Erythroblast (primary cell): ENCODE measurements at places on chromosomes 13 and 19.

DNA sequence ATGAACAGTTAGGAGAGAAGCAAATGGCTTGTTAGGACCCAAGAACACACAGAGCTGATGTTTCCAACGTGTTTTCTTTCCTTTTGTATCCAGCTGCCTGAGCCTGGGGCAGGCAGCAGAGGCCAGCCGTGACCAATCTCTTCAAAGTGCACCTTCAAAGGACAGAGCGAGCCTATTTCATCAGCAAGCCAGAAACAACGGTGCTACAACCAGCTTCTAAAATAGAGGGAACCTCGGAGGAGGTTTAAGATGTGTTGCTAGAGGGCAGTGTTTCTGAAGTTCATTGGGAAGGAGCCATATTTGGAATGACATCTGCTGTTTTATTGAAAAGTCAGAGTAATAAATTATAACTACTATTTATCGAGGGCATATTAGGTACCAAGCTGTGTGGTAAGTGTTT is 56.2 kb upstream of the RFC3 start:
- DNase-seq = no peak

DNA sequence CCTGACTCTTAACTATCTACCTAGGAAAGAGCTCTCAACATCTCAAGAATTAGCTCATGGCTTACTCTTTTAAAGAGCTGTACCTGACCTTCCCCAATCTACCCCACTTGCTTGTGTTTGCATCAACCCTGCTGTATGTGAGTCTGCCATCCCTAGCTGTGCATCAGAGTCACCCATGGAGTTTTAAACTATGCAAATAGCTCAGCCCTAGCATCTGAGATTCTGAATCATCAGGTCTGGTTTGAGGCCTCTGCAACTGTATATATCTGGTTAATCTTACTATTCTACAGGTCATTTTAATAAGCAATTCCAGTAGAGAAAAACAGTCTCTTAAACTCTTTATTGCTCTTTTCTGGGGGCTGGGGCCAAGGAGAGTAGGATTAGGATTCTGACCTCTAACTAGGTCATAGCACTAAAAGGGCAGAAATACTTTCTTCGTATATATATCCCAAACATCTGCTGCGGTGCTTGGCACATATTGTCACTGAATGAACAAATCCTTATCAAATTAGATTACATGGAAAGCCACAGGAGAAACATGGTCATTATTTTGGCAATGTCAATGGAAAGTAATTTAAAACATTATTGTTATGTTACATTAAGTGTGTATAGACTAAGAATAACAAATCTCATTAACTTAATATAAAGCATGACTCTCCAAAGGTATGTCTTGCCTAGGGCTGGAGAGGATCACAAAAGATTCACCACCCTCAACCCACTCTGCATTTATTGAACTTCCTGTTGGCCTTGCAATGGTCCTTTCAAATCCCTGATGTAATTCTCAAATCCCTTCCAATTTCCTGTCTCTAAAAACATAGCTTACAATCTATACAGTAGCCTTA is 232.2 kb downstream of the DACH1 start:
- DNase-seq = no peak

- no peak for DNase-seq
Observed at GRCh38 chr19:35206379-35206778, 22.2 kb downstream of the FAM187B start.

DNA sequence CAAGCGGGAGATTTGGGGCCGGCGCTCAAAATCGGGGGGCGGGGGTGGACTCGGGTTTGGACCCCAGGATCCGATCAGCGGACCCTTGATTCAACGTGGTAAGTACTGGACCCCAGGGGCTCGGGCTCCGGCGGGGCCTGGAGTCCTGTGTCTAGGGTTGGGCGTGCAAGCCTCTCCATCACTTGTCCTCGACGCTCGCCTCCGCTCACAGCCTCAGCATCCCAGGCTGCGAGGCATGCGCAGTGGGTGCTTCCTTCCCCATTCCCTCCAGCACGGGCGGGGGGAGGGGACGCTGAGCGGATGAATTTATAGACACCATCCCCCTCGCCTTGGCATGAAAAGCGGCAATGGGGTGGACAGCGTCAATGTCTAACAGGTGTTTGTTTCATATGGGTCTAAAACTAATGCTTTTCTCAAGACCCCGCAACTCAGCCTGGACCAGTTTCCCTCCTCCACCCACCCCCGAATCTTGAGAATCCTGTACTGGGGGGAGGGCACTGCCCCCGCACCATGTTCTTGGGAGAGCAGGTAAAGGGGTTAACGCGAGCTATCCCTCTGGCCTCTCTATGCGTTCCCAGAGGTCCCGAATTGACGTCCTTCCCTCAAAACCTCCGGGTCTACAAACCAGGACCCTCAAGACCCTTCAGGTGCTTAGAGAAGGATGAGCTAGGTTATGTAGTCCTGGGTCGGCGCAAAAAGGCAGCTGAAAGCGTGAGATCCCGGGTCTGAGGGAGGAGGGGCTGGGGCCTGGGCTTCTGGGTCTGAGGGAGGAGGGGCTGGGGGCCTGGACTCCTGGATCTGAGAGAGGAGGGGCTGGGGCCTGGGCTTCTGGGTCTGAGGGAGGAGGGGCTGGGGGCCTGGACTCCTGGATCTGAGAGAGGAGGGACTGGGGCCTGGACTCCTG is 579 bp downstream of the CPT1C start:
- no peak for DNase-seq

DNA sequence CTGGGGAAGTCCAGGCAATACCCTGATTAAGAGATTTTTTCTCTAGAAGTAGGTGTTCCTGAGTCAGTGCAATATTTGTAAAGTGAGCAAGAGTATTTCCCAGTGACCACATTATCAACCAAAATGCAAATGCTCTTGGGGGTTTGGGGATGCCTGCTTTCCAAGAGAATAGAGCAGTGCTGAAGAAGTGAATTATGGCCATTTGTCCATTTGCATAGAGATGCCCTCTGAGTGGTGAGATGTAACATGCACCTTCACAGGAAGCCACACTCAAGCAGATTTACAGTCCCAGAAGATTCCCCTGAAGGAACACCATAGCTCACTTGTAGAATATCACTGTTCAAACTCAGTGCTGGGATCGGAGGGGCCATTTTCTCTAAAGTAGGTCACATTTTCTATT is 71.8 kb downstream of the TNFSF11 start:
- no peak for DNase-seq

DNA sequence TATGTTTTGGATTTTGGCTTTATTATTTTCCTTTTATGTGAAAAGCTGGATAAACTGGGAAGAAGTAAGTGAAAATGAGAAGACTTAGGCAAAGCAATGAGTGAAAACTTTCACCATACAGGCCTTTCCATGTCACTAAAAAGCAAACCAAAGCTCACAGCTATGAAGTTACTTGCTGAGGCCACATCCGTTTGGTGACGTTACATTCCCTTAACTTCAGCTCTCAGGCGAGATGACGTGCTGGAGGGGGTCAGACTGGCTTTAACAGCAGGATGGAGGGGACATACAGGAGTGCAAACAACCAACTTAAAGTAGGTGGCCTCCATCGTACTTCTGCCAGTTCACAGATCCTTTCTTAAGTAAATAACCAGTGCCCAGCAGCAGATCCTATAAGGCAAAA is 522.3 kb downstream of the MYO16 start:
- no peak for DNase-seq

- no peak for DNase-seq
Observed at GRCh38 chr19:33134571-33135041, 2.7 kb downstream of the WDR88 start.

- no peak for DNase-seq
Observed at GRCh38 chr13:99425485-99426341, 75.6 kb upstream of the TM9SF2 start.

DNA sequence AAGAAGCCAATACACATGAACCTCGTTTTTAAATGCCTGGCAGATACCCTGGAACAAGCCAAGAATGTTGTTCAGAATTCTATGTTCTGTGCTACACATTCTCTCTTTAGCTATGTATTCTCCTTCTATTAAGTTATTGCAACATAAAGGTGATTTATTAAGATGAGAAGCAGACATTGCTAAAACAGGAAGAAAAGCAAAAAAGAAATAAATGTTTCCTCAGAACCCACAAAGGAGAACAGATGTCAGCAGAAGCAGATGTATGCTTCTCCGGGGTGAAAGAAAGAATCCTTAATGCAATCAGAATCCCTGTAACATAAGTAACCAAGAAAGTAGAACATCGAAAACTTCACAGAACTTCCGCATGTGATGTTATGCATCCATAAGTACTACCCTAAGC is 302.9 kb downstream of the DCT start:
- no peak for DNase-seq

GRCh38 chr13:97329331-97329730 is 104.6 kb upstream of the RAP2A start:
- DNase-seq = peak; percentile 47

DNA sequence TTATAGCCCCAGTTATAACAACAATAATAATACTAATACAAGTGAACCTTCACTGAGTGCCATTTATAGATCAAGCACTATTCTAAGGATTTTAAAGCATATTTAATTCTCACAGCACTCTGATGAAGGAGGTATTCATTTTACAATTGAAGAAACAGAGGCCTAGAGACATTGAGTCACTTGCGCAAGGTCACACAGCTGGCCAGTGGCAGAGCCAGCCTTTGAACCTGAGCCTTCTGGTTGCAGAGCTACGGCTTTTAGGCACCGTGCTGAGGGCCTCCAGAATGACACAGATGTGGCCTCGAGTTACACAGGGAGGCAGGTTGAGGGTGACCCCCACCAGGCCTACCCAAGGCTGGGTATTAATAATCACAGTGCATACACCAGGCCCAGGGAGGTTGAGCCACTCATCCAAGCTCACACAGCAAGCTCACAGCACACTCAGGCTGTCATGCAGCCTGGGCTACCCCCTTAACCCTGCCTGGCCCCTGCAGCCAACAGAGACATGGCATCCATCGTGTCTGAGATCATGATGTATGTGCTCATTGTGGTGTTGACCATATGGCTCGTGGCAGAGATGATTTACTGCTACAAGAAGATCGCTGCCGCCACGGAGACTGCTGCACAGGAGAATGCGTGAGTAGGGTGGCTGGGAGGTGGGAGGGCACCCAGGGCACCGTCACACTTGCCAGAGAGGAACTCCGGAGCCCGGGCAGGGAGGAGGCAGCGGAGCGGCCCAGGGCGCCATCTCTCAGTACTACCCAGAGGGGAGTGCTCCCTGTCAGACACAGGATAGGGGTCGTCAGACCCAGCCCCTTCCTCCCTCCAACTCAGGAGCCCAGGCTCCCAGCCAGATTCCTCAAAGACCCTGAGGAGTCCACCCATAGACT is 2.7 kb upstream of the HPN start:
- DNase-seq = no peak

- no peak for DNase-seq
Observed at GRCh38 chr19:20271215-20271926, 104.4 kb downstream of the ZNF486 start.

DNA sequence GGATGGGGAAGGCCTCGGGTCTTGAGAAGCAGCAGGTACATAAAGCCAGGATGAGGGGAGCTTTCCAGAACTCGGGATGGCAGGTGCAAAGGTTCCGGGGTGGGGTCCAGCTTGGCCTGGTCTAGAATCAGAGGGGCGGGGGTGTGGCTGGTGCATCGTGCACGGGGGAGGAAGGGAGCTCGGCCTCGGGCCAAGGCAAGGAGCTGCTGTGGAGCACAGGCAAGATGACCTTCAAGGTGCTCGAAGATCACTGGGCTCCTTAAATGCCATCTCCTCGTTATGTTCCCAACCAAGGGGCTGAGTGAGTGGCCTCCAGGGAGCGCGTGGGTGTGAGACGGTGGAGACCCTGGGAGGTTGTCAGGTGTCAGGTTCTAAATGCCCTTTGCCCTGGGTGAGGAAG is 16.1 kb upstream of the SIGLEC11 start:
- DNase-seq = no peak

- no peak for DNase-seq
Observed at GRCh38 chr13:47898080-47898479, 103.0 kb downstream of the SUCLA2 start.

DNA sequence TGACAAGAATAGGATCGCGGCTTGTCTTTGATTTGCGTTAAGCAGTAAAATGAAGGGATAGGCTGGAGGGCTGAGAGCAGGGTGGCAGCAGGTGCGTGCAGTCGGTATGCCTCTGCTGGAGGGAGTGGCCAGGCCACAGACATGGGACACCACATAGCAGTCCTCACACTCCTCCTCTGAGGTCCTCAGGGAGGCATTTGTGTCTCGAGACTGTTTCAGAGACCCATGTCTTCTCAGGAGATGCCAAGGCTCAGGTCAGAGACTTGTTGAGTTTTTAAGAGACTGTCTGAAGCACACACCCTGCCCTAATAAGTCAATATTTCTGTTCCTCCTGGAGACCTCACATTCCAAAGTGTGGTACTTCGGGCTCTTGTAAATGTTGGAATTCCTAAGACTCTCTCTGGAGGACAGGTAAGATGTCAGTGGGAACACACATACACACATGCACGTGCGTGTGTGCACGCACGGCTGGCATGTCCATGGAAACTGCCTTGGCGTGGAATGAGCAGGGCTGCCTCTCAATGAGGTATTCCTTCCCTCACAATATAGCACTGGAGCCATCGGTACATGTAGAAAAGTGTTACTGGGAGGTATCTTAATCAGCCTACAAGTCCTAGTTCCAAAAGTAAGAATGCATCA is 46.4 kb downstream of the COL4A2 start:
- DNase-seq = no peak

GRCh38 chr13:92433386-92433785 is 793.2 kb upstream of the GPC6 start:
- no peak for DNase-seq

GRCh38 chr19:16031872-16032200 is 44.5 kb upstream of the TPM4 start:
- no peak for DNase-seq

GRCh38 chr19:47305309-47305751 is 4.3 kb upstream of the C5AR1 start:
- peak; percentile 83 for DNase-seq

- DNase-seq = no peak
Observed at GRCh38 chr13:44817131-44817671, 172.1 kb downstream of the NUFIP1 start.

- DNase-seq = no peak
Observed at GRCh38 chr13:73633817-73634460, 500.3 kb downstream of the KLF12 start.

GRCh38 chr13:37910790-37911189 is 41.2 kb upstream of the TRPC4 start:
- DNase-seq = peak; percentile 26

DNA sequence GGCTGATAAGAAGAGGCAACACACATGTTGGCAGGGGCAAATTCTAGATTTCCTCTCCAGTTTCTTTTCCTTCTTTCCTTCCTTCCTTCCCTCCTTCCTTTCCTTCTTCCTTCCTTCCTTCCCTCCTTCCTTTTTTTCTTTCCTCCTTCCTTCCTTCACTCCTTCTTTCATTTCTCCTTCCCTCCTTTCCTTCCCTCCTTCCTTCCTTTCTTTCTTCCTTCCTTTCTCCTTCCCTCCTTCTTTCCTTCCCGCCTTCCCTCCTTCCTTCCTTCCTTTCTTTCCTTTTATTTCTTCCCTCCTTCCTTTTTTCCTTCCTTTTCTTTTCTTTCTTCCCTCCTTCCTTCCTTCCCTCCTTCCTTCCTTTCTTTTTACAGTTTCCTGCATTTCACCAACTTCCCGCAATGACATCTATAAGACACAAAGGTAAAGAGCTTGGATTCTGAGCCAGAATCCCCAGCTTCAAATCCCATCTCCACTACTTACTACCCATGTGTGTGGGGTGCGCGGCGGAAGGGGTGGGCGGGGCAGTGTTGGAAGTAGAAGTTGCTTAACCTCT is 35.3 kb downstream of the INSR start:
- no peak for DNase-seq

GRCh38 chr13:113342820-113343691 is 20.9 kb downstream of the GRTP1 start:
- DNase-seq = no peak
